ENCODE measurements at places on chromosomes 11 and 22.
A peak's percentile ranks its signal among the peaks of the same experiment; 100 is the strongest.

DNA sequence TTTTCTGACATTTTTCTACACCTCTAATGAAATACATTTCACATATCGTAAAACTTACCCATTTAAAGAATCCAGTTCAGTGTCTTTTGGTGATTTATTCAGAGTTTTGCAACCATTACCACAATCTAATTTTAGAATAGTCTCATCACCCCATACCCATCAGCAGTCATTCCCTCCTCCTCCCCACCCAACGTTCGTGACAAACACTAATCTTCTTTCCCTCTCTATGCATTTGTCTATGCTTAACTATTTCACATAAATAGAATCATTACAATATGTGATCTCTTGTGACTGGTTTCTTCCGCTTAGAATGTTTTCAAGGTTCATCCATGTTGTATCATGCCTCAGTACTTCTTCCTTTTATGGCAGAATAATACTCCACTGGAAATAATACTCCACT, 9.5 kb downstream of the TTC28 start:
- peak; percentile 64 for DNase-seq

DNA sequence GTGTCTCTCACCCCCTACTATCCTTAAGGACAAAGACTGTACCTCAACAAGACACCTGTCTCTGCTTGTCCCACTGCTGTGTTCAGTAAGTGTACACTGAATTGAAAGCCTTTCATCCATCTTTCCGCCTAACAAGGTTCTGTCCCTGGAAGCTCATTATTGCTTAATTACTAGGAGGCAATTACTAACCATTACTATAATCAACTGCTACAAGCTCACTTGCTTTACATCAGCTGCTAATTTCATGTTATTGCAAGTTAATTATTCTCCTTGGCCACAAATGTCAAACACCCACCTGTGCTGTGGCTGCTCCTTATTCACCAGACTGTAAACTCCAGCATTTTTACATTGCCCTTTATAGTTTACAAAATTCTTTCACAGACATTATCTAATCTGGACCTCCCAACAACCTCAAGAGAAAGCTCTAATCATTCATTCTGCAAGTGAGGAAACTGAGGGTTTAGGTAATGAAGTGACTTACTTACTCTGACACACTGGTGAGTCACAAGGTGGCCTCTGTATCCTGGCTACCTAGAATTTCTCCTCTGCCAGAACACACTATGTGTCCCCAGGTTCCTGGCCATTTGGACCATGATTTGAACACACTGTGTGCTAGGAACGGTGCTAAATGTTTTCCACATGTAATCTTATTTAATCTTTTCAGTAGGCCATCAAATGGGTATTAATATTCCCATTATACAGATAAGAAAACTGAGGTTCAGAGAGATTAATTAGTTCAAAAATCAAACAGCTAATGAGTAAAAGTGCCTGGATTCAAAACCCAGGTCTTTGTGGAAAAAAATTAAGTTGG, 66.7 kb downstream of the RAB30 start:
- no peak for DNase-seq

DNA sequence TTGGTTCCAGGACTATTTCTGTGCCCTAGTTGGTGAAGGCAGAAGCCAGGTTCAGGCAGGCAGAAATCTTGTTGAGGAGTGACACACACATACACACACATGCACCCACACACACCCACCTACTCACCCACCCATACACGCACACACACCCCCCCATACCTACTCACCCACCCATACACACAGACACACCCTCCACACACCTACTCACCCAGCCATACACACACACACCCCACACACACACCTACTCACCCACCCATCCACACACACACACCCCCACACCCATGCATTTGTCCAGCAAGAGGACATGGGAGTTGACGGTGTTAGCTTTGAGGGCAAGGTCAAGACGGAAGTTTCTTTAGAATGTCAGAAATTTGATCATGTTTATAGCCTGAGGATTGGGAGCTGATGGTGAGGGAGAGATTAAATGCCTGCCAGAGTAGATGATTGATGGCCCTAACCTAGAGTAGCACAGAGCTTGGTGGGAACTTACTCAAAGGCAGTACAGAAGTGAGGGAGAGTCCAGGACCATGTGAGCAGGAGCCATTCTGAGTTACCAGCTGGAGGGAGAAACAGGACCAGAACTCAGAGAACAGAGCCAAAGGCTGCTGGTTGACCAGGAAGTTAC, 68.9 kb downstream of the CYB5R2 start:
- no peak for DNase-seq

- DNase-seq: no peak
Observed at GRCh38 chr11:79623375-79623774, 182.5 kb upstream of the TENM4 start.

DNA sequence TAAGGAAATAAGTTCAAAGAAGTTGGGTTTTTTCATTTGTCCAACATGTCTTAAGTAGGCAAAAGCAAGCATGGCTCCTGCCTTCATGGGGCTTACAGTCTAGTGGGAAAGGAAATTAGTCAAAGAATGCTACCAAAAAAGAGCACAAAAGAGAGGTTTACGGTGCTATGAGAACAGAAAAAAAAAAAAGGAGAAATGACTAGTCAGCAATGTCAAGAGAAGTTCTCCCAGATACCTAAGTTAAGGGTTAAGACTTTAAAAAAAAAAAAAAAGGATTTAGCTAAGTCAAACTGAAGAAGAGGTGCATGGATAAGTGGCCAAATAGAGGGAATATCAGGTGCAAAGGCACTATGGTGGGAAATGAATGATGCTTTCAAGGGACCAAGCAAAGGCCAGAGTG, 29.3 kb downstream of the SERGEF start:
- DNase-seq: no peak

DNA sequence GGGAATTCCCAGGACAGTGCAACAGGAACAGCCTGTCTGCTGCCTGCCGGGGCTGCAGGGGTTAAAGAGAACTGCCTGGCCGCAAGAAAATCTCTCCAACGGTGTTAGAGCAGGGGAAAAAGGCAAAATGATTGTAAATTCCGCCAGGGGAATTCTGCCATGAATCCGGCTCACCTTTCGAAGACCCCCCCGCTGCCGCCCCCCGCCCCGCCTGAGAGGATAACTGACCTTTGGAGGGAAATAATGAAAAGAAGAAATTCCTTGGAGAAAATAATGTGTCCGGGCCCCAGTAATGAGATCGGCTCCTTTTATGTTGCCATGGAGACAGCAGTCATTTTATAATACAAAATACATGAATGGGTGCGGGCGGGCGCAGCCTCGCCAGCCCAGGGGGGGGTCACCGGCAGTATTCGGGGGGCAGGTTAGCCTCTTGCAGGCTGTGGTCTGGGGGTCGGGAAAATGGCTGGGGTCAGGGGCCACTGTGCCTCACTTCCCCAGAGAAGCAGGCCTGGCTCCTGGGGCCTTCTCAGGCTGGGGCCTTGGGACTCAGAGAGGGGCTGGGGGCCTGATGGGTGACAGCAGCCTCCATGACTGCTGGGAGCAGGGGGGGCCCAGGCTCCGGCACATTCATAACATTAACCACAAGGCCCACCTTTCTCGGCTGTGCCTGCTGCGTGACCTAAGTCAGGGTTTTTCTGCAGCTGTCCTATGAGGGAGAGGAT, 228.1 kb downstream of the MN1 start:
- DNase-seq: no peak

DNA sequence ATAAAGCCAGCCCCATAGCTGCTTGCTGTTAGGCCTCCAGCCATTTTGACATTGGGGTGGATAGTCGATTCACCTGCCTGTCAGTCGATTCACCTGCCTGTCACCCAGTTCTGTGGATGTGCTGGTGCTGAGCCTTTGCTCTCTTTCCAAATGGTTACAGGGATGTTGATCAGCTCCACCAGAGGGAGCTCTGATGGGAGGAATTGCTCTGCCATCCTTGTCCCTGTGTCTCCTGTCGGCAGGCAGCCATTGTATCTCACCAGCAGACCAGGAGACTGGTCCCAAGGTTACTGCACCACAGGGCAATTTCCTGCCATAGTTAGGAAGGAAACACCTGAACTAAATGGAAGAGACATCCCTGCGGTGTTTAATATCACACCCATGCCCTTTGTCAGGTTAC, 6.1 kb downstream of the MPEG1 start:
- DNase-seq: peak; percentile 23

- no peak for DNase-seq
Observed at GRCh38 chr11:108628812-108629211, 35.2 kb upstream of the EXPH5 start.

- peak; percentile 47 for DNase-seq
Observed at GRCh38 chr22:38572065-38572464, 2.1 kb upstream of the DMC1 start.

- no peak for DNase-seq
Observed at GRCh38 chr11:65303555-65303954, 11.1 kb upstream of the CDC42EP2 start.

DNA sequence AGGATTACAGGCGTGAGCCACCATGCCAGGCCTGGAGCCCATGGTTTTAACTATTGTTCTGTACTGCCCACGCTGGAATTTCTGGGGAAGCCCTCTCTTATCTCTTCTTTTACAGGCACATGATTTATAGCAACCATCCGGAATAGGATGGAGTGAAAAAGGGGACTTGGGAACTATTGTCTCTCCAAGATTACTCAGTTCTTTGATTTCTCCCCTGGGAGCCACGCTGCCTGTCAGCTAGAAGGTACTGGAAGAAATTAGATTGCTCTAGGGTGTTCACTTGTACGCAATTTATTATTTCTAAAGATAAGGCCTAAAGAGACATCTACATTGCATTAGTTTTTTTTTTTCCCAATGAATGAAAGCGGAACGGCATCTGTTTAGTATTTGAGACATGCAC, 65.6 kb upstream of the PTPRJ start:
- no peak for DNase-seq

DNA sequence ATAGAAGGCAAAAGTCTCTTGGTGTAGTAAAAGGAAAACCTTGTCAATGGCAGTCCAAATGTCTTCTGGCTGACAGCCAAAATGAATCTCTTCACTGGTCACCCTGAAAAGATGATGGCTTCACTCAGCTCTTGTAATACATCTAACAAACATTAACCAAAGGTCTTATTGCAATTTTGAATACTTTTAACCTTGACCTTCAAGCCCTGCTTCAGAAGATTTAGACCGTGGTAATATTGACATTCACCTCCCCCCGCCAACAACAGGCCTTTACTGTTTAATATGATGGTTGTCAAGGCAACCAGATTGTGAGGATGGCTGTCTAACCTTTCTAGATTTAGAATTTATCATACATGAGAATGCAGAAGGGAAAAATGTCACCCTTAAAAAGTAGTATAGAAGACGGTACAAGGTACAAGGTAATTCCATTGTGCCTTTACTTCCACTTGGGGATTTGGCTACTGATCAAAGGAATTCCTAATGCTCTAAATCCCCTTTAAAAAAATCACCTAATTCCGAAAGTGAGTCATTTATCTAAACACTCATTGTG, 342.3 kb downstream of the LARGE1 start:
- no peak for DNase-seq

DNA sequence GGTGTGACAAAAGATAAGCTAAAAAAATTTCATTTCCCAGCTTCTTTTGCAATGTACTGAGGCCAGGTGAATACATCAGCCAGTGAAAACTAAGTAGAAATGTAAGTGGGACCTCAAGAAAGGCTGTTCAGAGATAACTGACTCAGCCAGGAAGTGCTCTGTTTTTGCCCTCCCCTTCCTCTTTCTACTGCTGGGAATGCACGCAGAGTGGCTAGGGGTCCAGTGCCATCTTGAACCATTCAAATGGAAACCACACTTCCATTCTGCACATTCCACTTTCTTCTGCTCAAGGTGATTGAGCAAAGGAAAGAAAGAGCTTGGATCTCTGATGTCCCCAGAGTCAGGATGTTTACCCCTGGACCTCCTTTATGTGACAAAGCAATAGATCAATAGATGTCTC, 27.8 kb upstream of the LMO2 start:
- DNase-seq: no peak

- DNase-seq: no peak
Observed at GRCh38 chr22:23237201-23237798, 57.0 kb downstream of the BCR start.

DNA sequence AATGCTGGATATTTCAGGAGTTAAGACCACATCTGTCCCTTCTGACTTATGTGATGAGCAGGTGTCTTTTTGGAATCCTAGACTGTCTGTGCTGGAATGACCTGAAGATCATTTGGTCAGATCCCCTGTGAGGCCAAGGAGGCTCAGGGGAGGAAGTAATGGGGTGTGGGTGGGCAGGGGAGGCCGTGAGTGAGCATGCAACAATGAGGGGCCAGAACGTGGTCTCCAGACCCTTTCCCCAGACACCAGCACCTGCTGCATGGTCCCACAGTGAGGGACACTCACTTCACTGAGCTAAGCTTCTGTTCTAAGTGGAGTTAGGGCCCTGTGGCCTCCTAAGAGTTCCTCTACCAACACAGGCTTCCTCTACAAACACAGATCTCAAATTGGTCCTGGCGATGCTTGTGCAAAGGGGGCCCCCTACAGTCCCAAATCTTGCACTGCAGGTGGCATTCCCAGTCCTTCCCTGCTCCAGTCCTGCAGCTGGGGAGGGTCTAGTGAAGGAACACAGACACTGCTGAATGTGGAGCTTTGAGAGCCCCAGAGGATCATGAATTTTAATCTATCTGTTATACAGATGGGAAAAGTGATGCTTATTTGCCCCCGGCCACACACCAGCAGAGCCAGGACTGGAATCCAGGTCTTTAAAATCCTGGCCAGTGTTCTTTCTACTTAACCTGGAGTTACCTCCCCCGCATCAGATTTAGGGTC, 7.4 kb downstream of the USP2 start:
- peak; percentile 67 for DNase-seq

DNA sequence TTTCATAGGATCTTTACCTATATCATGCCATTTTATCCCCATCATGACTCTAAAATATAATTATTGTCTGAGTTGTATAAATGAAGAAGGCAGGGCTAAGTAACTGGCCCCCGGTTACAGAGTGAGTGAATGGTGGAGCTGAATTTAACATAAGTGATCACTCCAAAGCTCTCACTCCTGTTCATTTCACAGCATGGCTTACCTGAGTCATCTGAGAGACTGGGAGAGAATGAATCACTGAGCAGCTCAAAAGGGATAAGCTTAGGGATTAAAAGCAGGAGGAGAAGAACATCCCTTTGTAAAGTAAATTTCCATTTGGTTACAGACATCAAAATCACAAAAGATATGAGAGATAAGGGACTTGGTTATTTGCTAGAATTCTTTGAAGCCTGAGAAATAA, 294.0 kb upstream of the CTSC start:
- peak; percentile 28 for DNase-seq

- DNase-seq: peak; percentile 23
Observed at GRCh38 chr22:27603800-27604144, 197.8 kb downstream of the MN1 start.

DNA sequence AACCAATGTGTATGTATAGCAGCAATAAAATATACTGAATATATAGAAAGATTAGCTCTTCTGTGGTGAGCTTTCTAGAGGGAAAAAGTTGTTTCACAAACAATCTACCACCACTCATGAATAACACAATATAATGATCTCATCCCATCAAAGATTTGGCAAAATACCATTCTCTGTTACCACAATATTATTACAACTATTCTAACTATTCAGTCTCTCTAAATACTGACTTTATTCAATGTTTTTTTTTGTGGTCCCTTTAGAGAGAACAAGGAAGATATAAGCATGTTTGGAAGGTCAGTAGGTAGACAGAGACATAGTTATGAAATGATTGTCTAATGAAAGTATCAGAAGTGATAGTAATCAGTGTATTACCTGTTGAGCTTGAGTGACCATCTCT, 7.8 kb downstream of the CCDC90B start:
- peak; percentile 49 for DNase-seq

- no peak for DNase-seq
Observed at GRCh38 chr22:27845644-27846043, 44.1 kb upstream of the MN1 start.
